ENCODE measurements at places on chromosomes 3 and 15.

- DNase-seq, result no peak
Measured at GRCh38 chr3:173008978-173009377, 132.1 kb downstream of the SPATA16 start.

GRCh38 chr3:150238995-150239619 is 169.0 kb upstream of the TSC22D2 start:
- DNase-seq, result no peak

- no peak for DNase-seq
Measured at GRCh38 chr3:111311709-111312235, 230.2 kb upstream of the CD96 start.

DNA sequence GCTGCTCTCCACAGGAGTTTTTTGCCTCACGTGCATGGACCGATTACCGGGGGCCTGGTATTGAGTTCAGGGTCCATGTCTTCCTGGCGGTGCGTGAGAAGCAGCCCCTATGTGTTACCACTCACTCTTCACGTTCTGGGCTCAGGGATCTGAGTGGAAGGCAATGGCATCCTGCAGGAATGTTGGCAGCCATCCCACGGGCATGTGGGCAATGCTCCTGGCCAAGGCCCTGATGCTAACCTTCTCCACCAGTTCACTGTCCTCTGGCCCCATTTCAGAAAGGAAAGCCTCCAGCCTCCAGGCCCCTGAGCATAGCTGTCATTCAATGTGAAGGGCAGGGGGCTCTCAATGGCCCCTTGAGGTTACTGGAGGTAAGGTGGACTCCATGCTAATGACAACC is 43.0 kb upstream of the KY start:
- no peak for DNase-seq

DNA sequence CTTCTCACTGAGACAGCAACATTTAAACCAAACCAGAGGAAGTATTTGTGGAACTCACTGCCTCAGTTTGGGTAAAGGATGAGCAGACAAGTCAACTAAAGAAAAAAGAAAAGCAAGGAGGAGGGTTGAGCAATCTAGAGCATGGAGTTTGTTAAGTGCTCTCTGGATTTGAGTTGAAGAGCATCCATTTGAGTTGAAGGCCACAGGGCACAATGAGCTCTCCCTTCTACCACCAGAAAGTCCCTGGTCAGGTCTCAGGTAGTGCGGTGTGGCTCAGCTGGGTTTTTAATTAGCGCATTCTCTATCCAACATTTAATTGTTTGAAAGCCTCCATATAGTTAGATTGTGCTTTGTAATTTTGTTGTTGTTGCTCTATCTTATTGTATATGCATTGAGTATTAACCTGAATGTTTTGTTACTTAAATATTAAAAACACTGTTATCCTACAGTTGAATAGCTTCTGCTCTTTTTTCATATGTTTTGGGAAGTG is 23.3 kb downstream of the CLDN18 start:
- no peak for DNase-seq

DNA sequence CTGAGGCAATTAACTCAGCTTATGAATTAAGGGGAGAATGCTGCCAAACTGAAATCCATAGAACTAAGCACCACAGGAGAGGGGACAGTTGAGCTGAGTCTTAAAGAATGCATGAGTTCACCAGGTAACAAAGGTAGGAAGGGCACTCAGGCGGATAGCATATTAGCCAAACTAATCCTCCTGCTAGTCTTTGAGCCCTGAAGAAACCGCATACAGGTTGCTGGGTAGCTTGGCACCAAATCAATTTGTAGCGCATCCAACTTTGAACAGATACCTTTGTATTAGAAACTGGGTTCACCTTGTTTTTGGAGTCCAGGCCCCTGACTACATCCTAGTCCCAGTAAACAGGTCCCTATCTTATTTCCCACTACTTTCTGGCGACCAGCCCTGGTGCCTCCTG is 93.7 kb downstream of the FRMD4B start:
- DNase-seq, result no peak

GRCh38 chr15:90047956-90048575 is 46.9 kb downstream of the ZNF710 start:
- DNase-seq, result no peak

GRCh38 chr3:133283958-133284807 is 115.7 kb upstream of the BFSP2 start:
- no peak for DNase-seq

DNA sequence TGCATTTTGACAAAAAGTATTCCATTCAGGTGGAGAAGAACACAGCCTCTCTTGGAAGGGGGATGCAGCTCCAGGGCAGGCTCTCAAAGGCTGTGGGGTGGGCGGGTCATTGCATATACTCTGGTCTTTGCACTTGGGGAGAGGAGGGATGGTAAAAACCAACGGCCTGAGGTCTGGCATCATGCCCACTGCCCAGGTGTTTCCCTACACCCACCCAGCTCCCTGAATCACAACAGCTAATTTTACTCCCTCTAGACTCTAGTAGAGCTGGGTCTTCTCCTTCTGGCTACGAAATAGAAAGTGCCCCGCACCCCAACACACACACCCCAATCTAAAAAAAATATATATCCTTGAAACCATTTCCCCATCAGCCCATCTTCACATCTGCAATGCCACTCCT is 1.0 kb downstream of the MYLK start:
- DNase-seq, result no peak

DNA sequence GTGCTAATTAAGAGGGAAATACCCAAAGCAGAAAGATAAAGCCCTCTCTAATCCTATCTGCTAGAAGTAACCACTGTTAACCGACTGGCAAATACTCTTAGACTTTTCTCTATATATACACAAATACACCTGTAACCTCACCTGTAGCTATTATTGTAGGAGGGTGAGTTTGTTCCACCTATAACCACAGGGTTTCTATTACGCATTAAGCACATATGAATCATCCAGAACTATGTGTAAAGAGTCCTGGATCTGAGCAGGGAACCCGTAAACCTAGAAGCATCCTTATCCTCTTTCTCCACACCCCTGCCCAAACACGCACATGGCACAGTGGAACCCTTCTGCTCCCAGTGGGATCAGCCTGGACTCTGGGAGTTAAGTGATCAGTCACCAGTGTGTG is 172.8 kb upstream of the C2CD4B start:
- no peak for DNase-seq

GRCh38 chr3:67884345-67884744 is 229.9 kb upstream of the SUCLG2 start:
- DNase-seq, result no peak

DNA sequence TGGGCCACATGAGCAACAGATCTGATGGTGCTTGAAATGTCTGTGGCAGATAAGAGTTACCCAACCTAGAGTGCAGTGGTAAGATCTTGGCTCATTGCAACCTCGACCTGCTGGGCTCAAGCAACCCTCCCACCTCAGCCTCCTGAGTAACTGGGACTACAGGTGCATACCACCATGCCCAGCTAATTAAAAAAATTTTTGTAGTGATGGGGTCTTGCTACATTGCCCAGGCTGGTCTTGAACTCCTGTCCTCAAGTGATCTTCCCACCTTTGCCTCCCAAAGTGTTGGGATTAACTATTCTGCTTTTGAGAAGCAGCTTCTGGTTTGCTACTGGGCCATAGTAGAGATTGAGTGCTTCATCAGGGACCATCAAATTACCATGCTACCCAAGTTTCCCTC is 2.9 kb upstream of the TARS3 start:
- no peak for DNase-seq

GRCh38 chr3:194245975-194246561 is 105.1 kb downstream of the CPN2 start:
- DNase-seq, result no peak

- DNase-seq, result no peak
Measured at GRCh38 chr3:134623615-134624245, 27.1 kb downstream of the KY start.

DNA sequence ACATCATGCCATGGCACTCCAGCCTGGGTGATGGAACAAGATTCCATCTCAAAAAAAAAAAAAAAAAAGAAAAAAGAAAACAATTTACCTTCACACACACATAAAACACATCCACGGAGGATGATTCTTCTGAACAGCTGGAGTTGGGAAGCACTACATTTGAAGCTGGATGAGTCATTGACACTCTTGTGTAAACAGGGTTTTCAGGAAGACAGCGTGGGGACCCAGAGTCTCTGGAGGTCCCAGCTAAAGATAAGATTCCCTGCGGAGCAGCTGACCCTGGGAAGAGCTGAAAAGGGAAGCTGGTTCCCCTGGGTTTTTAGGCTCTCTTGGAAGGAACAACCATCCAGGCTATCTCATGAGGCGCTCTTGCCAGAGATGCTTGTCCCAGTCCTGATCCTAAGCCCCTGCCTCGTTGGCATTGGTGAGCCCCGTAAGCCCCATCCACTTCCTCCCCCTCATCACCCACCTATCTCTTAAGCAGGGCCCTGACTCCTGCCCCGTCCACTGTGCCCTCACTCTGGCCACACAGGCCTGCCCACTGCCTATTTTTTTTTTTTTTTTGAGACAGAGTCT is 32.0 kb upstream of the FURIN start:
- DNase-seq, result no peak

DNA sequence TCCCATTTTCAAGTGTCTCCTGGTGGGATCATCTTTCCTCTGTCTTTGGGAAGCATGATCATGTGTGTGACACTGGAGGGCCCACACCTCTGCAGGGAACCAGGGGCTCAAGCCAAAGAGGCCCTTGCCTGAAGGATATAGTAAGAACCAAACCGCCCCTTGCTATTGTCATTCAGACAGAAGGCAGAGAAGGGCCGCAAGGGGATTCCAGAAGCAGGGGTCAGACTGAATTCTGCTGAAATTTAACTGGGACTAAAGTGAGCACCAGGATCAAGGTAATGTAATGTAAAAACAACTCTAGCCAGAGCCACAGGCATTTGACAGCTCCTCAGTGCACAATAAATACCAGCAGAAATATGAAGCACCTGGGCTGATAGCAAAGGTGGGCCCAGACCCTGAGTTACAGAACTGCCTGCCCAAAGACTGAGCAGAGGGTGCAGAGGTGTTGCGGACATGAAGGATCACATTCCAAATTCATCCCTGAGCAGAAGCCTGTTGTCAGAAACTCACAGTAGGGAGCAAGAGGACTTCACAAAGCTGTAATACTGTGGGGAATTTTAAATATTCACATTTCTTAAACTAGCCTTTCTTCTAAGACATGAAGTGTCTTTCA is 46.0 kb upstream of the RASGRF1 start:
- no peak for DNase-seq

GRCh38 chr15:59439576-59439975 is 1.6 kb downstream of the FAM81A start:
- DNase-seq, result no peak

GRCh38 chr3:101999177-101999779 is 150.0 kb downstream of the NFKBIZ start:
- no peak for DNase-seq

- no peak for DNase-seq
Measured at GRCh38 chr3:31092748-31093589, 198.5 kb upstream of the GADL1 start.

DNA sequence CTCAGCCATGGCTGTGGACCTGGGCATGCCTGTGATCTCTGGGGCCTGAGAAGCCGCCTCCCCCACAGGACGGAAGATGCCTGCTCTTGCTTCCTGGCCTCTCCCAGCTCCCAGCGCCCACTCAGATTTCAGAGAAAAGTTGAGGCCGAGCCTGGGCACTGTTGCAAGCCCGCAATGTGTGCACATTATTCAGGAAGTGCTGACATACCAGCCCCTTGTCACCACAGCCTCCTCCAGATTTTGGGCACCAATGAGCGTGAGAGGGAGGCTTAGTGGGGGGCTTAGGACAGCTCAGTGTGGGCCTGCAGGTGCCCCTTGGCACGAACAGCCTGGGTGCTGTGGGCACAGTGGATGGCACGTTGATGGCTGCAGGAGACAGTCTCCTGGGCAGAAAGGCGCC is 1400.9 kb upstream of the ALCAM start:
- DNase-seq, result no peak

GRCh38 chr3:65181391-65181871 is 493.6 kb upstream of the ADAMTS9 start:
- DNase-seq, result no peak

- DNase-seq, result no peak
Measured at GRCh38 chr15:63301088-63301487, 23.7 kb downstream of the APH1B start.

DNA sequence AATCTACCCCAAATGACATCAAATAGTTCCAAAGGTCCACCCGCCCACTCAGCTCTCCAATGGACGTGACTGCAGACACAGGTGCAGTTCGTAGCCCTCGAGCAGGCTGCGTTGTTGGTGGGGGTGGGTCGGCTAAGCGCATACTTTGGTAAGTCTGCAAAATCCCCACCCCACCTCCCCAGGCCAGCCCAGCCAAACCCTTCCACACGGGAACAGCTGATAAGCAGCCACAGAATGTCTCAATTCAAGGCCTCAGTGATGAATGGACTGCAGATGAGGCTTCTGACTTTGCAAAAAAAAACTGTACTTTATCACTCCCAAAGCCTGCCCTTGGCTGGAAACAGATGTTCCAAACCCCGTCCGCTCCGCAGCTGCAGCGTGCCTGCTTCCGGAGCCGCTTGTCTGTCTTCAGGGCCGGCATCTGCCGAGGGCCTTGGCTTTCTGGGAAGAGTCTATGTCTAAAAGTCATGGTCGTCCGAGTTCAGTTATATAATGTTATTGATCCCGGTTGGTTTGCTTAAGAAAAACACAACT is 38.2 kb downstream of the PCSK6 start:
- no peak for DNase-seq

DNA sequence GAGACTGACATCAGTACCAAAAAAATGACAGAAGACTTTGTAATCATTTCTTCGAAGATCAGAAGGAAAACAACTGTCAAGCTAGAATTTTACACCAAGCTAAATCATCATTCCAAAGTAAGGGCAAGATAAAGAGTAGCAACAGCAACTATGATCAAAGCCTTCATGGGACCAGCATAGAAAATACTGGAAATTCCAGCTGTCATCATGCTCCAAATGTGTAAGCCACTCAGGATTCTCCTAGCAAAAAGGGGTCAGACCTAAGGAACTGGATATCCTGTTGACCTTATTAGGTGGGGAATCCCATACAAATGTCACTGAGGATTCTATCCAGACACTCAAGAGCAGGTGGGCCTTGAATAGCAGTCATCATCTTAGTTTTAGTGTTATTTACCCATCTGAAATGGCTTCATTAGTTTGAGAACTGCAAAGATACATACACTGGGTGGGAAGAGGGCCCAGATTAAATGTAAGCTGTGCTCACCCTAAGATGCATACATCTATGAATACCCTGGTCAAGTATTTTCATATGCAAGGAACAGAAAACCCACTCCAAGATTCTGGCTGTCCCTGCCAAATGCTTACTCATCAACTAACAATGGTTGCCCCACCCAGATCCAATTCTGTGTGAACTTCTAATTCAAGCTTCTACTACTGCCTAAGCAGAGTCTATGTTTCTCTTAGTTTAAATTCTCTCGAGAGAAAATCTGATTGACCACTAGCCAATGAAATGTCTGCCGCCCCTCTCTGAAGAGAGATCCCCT is 33.5 kb downstream of the CLDN18 start:
- no peak for DNase-seq

GRCh38 chr3:87333393-87333892 is 57.1 kb upstream of the POU1F1 start:
- DNase-seq, result no peak

GRCh38 chr15:51677021-51677420 is 4.3 kb upstream of the SCG3 start:
- no peak for DNase-seq

GRCh38 chr3:152087153-152087552 is 181.6 kb upstream of the MBNL1 start:
- DNase-seq, result no peak

Data from stimulated activated CD8-positive, alpha-beta memory T cell treated with anti-CD3 and anti-CD28 coated beads, Interleukin-15, amount 100 ng/mL, for 24 hours (primary cell).